ENCODE measurements at places on chromosomes 12 and 14. TPM values are rescaled to one million over a fixed set of nuclear protein-coding genes. Genes with fewer than 3 reads are reported as not detected.

The PZP gene
- not detected for total RNA-seq

The MANSC4 gene
- not detected for total RNA-seq

The EML5 gene
- total RNA-seq, result 1.0 TPM

The TMPRSS12 gene
- total RNA-seq, result not detected

The GLS2 gene
- total RNA-seq, result 0.09 TPM
